ENCODE measurements at places on chromosomes 6 and 20.

DNA sequence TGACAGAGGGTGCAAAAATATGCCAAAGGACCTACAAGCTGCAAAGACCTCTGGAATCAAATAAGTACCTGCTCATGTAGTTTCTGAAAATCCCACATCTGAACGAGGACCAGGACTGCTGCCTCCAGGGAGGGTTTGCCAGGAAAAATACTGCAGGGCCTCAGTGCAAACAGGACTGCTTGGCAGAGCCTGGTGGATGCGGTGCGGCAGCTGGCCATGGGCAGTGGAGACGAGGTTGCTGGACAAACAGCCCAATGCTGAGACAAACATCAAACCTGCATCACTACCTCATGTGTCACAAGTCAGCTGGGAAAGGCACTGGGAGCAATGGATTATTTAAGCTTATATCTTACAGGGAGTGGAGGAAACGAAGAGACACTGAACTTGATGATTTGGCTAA, 238.8 kb downstream of the PAX1 start:
- DNase-seq, result no peak

DNA sequence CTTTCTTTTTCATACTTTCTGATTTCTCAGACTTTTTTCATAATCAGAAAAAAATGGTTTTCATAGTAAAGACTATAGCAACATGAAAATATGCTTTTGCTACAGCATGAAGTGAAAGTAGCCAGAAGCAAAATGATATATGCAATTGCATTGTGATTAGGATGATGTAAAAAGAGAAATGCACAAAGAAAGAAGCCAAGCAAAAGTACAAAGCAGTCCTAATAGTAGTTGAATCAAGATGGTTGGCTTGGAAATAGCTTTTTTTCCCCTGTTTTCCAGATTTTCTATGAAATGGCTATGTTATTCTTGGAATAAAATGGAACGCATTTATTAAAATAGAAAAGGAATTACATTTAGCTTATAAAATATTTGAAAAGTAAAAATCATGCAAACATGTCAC, 77.3 kb downstream of the SEL1L2 start:
- no peak for DNase-seq

DNA sequence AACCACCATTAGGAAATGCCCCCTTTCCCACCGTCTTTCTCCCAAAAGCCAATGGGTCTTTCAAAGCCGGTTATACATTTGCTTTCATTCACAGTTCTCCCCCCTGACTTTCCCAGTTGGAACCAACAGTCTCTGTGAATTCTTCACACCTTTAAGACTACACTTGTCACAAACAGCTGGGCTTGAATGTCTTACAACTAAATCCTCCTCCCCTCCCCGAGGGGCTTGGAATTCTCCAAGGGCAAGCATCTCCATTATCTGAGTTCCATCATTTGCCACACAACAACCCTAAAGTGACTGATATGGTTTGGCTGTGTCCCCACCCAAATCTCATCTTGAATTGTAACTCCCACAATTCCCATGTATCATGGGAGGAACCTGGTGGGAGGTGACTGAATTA, 12.9 kb downstream of the ZFP64 start:
- DNase-seq, result no peak

DNA sequence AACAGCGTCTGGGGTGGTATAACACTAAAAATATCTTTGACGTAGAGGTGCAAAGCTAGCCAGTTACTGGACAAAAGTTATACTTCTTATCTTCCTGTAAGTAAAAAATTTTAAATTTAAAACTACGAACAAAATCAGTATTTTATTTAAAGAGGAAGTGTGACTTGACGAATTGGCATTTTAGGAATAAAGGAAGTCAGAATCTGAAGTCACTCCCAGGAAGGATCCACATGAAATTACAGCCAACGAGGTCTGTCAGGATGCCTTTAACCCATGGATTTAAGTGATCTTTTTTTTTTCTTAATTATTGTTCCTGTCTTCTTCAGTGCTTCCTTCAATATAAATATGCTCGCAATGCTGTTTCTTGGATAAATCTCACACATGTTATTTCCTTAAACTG, 27.2 kb upstream of the SNX9 start:
- DNase-seq, result no peak

DNA sequence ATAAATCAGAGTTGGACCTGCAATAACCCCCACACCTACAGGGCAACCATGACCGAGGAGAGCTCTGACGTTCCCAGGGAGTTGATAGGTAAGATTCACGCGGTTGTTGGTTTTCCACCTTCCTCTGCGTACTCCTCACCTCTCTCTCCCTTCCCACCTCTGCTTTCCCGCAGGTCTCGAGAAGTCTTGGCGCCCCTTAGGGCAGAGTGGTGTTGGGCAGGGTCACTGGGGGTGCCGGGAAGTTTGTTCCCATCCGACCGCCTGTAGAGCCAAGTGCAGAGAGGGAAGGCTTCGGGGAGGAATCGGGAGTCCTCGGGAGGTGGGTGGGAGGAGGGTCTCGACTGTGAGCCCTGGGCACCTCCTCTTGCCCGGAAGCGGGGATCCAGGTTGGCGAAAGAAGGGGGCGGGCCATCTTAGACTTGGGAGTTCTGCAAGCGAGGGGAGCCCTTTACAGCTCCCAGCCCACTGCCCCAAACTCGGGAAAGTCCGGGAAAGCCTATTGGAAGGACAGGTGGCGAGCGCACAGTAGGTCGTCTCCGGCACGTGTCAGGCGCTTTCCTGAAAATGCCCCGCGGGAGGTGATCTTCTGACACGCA, 672 bp downstream of the CARMIL1 start:
- no peak for DNase-seq

- no peak for DNase-seq
Observed at GRCh38 chr6:154782193-154782592, 49.0 kb downstream of the SCAF8 start.

GRCh38 chr6:107794771-107795170, 29.3 kb downstream of the SCML4 start:
- no peak for DNase-seq

GRCh38 chr6:26556263-26557070, 18.3 kb downstream of the HMGN4 start:
- DNase-seq, result no peak

DNA sequence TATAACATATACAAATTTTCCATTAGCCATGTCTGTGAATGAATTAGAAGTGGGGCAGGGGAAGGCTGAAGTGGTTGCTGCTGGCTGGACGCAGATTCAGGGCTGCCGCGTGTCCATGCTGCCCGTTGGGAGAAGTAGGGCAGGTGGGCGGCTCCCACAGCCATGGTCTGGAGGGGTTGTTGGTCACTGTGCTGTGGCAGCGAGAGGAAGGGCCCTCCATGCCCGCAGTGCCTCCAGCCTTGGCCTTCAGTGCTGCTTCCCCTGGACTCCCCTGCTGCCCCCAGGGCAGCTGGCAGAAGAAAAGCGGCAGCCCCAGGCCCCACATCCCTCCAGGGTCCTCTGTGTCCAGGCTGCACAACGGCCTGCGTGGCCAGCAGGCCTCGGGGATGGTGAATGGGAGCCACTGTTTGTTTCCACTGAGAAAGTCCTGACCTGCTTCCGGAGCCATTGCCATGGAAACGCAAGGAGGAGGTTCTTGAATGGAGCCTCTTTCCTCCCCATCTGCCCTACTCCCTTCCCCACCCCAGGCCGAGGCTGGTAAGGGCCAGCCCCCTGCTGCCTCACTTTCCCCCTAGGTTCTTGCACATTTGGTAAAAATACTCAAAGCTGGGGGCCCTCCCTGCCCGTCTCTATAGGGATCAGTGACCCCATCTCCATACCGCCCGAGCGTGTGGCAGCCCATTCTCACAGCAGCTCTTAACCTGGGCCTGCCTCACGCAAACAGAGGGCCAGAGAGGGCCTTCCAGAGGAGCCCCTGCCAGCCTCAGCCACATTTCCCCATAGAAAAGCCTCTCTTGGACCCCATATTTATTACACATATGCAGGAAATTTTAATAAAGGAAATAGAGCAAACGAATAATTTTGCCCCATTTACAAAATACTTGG, 113.3 kb downstream of the SASH1 start:
- DNase-seq, result no peak

- DNase-seq, result no peak
Observed at GRCh38 chr6:13668291-13668928, 43.2 kb downstream of the RANBP9 start.

- DNase-seq, result no peak
Observed at GRCh38 chr6:30821862-30822784, 62.2 kb upstream of the DDR1 start.
